ENCODE measurements at places on chromosomes 13 and 19.

DNA sequence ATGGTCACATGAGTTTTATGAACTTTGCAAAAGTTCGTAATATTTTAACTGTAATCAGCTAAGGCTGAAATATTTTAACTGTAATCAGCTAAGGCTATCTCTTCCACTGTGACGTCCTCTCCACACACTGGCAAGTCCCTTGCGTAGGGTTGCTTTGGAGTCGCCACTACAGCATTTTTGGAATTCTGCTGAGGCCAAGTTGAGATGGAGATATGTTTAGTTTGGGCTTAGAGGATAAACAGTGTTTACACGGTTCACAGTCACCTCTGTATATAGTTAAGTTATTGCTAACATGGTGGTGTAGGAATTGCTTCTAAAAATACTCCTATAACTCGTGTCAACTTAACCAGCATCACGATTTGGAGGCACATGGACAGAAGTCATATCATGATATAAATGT is 143.6 kb upstream of the SERP2 start:
- no peak for DNase-seq

DNA sequence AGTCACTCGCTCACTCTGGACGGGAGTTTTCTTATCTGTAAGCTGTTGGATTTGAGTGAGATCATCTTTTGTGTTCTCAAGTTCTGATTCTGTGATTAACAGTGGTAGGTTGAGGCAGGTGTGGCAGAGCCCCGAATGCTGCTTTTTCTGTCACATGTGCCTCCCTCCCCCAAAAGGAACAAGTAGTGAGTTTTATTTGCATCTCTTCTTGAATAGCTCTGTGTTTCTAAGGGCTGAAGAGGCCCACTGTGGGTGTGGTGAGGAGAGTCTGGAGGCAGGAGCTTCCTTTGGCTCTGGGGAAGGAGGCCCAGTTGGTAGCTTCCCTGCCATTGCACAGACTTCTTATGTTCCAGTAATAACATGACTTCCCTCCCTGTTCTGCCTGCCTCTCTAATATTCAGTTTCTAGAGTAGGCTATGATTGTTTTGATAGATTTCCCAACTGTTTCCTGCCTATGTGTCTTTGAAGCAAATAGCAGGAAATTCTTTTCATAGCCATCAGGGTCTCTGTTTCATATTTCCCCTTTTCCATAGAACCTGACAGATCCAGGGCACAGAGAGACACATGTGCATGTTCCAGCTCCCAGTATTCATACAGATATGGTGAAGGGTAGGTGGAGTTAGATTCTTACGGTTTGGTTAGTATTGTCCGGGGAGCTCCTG is 23.9 kb upstream of the CXCL17 start:
- no peak for DNase-seq

DNA sequence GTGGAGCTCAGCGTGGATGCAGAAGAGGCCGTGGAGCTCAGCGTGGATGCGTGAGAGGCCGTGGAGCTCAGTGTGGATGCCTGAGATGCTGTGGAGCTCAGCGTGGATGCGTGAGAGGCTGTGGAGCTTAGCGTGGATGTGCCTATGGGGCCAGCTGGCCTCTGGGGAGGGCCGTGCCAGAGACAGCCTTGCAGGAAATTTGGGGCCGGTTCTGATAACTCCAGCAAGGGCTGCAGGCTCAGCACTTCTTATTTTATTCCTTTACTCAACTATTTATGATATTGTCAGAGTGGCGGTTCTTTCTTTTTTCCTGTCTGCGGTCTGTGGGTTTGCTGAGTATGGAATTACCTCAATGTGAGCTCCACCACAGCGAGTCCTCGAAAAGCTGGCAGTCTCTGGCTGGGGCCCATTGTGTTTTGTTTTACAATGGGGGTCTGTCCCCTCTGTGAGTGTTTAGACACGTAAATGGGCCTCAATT is 17.8 kb upstream of the TMEM255B start:
- DNase-seq: no peak

DNA sequence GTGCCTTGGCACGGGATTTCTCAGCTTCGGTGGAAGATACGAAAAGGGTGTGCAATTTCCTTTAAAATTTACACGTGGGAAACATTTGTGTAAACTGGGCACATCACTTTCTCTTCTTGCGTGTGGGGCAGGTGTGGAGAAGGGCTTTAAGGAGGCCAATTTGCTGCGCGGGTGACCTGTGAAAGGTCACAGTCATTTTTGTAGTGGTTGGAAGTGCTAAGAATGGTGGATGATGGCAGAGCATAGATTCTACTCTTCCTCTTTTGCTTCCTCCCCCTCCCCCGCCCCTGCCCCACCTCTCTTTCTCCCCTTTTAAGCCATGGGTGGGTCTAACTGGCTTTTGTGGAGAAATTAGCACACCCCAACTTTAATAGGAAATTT is 7.2 kb downstream of the SLITRK5 start:
- DNase-seq: no peak

DNA sequence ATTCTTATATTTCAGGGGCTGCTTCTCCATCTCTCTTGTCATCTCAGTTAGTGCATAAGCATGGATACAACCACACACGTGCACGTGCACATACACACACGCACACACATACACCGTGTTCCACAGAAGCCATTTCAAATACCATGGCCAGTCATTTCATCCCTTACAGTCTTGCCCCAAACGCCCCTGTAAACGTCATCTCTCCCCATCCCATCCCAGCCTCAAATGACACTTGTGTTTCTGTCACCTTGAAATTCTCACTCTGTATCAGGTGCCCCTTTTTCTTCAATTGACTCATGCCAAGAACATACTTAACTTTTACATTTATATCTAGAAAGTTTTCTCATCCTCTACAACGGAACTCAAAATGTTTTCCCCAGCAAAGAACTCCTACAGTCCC is 220.5 kb downstream of the IRS2 start:
- no peak for DNase-seq

Measured in adrenal gland (tissue), 19 donors.